ENCODE measurements at places on chromosomes 1 and 21. TPM values are rescaled to one million over a fixed set of nuclear protein-coding genes. Genes with fewer than 3 reads are reported as not detected.

DNA sequence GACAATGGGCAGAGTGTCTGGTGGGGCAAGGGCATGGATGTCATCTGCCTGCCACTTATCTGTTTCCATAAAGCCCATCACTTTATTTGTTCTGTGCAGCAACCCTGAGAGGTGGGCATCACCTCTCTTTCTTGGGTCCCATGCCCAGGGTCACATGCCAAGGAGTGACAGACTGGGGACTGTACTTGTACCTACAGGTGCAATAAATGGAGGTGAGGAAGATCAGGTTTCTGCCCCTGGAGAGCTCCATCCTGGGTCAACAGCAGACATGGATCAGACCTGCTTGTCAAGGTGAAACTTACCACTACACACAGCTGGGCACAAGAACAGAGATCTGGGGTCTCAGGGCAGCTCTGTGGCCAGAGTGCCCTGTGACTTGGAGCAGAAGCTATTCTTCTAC is 18.4 kb upstream of the PRDM16 start:
- DNase-seq, result no peak

- peak; percentile 42 for DNase-seq
Observed at GRCh38 chr21:29148530-29148929, 18.1 kb downstream of the MAP3K7CL start.

- no peak for DNase-seq
Observed at GRCh38 chr21:26153758-26154157, 16.8 kb downstream of the APP start.

GRCh38 chr1:99749504-99750347 is 16.7 kb downstream of the FRRS1 start:
- DNase-seq, result no peak

- DNase-seq, result no peak
Observed at GRCh38 chr1:213985209-213986019, 2.4 kb upstream of the PROX1 start.

- DNase-seq, result no peak
Observed at GRCh38 chr1:169517558-169518186, 31.9 kb upstream of the SLC19A2 start.

DNA sequence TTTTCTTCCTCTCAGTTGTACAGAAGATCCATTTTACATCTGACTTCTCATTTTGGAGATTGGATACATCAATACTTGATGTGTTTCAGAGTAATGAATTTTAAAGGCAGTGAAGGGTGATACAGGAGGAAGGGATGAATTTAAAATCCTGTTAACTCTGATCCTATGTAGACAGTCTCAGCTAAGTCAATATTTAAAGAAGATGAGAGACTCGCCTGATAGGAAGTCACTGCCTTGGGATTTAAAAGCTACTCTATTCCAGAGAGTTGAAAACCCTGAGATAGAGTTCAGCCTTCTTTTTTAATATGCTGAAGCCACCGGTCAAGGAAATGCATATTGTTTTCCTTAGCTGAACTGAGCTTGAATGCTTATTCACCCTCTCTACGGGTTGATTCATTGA is 42.7 kb downstream of the HUNK start:
- no peak for DNase-seq

DNA sequence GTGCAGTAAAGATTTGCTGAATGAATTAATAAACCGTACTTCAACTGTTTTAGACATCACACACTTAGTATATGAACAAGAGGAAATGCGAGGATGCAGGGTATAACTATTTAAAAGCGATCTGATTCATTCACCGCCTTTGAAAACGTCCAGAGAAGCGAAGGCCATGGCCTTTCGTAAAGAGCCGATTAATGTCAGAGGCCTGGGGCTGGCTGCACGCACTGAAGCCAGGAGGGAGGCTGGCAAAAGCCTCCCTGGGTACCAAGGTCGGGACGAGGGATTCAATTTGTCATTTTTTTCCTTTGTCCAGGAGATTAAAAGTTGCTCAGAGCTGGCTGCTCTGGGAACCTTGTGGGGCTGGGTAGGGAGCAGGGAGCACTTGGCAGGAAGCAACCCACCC is 307.4 kb downstream of the NPHP4 start:
- DNase-seq, result no peak

DNA sequence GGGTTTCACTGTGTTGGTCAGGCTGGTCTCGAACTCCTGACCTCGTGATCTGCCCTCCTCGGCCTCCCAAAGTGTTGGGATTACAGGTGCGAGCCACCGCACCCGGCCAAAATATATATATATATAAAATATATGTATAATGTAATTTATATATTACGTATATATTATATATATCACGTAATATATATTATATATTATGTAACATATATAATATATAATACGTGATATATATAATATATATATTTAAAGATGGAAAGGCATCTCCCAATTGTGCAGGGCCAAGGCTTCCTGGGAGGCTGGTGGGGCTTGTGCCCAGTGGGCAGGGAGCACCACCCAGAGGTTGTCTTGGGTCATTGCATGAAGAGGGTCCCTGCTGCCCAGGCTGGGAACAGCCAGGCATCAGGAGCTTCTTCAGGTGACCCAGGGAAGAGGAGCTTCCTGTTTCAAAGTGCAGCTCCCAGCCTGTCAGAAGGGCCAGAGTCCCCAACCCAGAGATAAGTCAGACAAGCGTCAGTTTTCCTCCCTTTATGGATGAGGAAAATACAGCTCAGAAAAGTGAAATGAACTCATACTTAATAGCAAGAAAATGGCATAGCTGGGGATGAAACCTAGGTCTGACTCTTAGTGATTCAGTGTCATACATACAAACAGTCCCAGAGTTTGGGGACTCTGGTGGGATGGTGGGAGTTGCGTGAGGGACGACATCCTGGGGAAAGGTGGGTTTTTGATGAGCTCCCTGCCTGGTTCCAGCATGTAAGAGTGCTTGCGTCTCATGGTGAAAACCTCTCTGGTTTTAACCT is 12.0 kb downstream of the UBE2Q1 start:
- peak; percentile 66 for DNase-seq

DNA sequence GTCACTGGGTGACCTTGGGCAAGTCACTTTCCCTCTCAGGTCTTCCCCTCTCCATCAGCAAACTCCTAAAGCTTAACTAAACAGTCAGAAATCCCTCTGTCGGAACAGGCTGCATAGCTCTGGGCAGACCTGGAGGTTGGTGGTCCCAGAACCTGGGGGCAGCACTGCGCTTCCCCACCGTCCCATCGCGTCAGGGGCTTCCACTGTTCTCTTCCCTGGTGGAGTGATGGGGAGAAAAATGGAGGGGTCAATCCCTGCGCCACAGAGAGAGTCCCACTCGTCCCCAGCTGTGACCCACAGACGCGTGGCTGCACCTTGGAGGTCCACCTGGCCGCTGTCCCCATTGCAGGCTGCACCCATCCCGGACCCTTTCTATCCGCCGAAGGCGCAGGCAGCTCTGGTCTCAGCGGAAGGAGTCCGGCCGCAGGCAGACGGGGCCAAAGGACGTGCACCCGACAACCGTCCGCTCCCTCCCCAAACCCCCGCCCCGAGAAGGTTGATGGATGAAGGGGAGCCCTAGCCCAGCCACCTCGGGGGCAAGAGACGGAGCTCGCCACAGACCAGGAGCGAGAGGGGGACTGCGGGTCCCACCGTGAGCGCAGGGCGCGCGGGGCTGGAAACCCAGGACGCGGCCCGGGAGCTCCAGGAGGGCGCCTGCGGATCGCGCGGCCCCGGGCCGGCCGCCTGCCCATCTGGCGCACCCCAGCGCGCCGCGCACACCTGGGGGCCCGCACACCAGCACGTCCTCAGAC is 588 bp upstream of the WNT3A start:
- DNase-seq, result no peak

DNA sequence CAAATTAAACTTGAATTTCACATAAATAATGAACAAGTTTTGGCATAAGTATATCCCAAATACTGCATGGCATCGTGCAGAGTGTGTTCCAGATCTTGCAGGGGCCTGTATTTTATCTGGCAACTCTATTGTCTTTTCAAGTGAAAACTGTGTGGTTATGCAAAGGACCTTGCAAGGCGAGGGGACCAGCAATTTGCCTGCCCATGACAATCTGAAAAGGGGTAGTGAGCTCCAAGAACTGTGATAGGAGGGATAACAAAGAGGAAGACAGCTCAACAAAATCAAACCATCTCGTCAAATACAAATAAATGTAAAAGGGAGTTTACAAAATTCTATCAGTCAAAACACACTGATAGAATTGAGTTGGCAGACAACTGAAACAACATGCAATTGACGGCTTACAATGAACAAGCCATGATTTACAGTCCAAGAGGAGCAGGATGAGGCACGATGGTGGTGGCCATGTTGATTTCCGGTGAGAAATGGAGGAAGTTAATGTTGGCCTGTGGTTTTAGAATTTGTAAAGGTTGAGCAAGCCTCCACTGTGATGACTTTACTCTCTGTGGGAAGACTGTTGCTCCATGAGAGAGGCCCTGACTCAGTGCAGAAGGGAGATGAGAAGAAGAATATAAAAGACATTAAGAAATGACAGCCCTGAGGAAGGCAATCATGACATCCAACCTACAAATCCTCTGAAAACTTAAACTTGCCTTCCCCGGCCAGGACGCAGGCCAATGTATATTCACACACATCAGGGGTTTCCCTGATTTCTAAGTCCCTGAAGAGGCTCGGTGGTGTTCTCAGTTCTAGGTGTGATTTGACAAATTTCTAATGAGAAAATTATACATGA is 132.2 kb downstream of the ADSS2 start:
- no peak for DNase-seq

Gene ADGRL2
- polyA plus RNA-seq, result 13.8 TPM

Gene SETD4
- 52.3 TPM for polyA plus RNA-seq

Gene TLCD4
- polyA plus RNA-seq, result 8.3 TPM

Gene S100A2
- polyA plus RNA-seq, result 1.9 TPM

Gene PIGC
- polyA plus RNA-seq, result 45.6 TPM

Data from testis (tissue), 5 donors.